Naive B cell (primary cell): ENCODE measurements at places on chromosomes 3 and 15. TPM values are rescaled to one million over a fixed set of nuclear protein-coding genes. Genes with fewer than 3 reads are reported as not detected.

Gene GABRR3
- polyA plus RNA-seq = not detected

Gene CAMP
- 5.1 TPM for polyA plus RNA-seq

Gene ISG20
- polyA plus RNA-seq = 870 TPM

Gene CIDEC
- polyA plus RNA-seq = not detected

Gene TJP1
- polyA plus RNA-seq = not detected

Gene SEMA3B
- not detected for polyA plus RNA-seq

Gene ITIH3
- not detected for polyA plus RNA-seq

Gene FXR1
- 41.0 TPM for polyA plus RNA-seq

Gene NR1I2
- polyA plus RNA-seq = not detected

Gene TMEM212
- not detected for polyA plus RNA-seq

Gene CERS3
- not detected for polyA plus RNA-seq

Gene RARB
- not detected for polyA plus RNA-seq

Gene CFAP92
- not detected for polyA plus RNA-seq

Gene UROC1
- polyA plus RNA-seq = not detected

Gene GOLGA6D
- polyA plus RNA-seq = 0.10 TPM

Gene CELSR3
- not detected for polyA plus RNA-seq

Gene CCDC54
- not detected for polyA plus RNA-seq

Gene TLR9
- polyA plus RNA-seq = 4.4 TPM

Gene SRGAP3
- 0.36 TPM for polyA plus RNA-seq

Gene RSL24D1
- polyA plus RNA-seq = 114 TPM

Gene MKRN3
- not detected for polyA plus RNA-seq

Gene GPR149
- not detected for polyA plus RNA-seq

Gene ZNF662
- polyA plus RNA-seq = not detected

Gene ARPIN
- polyA plus RNA-seq = not detected

Gene ATP13A5
- polyA plus RNA-seq = not detected

Gene CPN2
- polyA plus RNA-seq = not detected

Gene HTR3C
- polyA plus RNA-seq = not detected

Gene RBMS3
- polyA plus RNA-seq = not detected

Gene GOLGA8S
- not detected for polyA plus RNA-seq

Gene LYZL4
- polyA plus RNA-seq = not detected

Gene TTLL13
- polyA plus RNA-seq = not detected

Gene IL12A
- 4.2 TPM for polyA plus RNA-seq

Gene HAPLN3
- polyA plus RNA-seq = 3.8 TPM

Gene NXPE3
- 21.6 TPM for polyA plus RNA-seq

Gene ERC2
- not detected for polyA plus RNA-seq

Gene HTR3E
- polyA plus RNA-seq = not detected

Gene RYR3
- polyA plus RNA-seq = 0.14 TPM

Gene C2CD4A
- not detected for polyA plus RNA-seq

Gene BCL2A1
- polyA plus RNA-seq = 30.9 TPM

Gene SH3GL3
- polyA plus RNA-seq = not detected

Gene STAC
- polyA plus RNA-seq = not detected

Gene ITIH1
- polyA plus RNA-seq = not detected
